ENCODE measurements at places on chromosomes 1 and 21. TPM values are rescaled to one million over a fixed set of nuclear protein-coding genes. Genes with fewer than 3 reads are reported as not detected.
A peak's percentile ranks its signal among the peaks of the same experiment; 100 is the strongest.

DNA sequence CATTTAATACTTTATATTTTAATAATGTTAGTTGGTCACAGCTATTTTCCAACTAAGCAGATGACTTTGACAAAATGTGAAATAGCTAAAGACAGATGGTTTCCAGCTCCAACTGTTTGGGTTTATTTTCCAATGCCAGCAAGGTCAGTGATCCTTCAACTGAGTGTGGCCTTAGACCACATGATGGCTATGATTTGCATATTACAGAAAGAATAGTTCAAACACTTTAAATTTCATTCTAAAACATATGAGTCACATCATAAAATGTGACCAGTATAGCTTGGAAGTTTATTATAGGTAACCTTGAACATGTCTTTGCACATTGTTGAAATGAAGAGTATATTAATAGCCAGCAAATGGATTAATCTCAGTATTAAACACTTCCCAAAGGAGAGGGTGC lies 454.0 kb upstream of the C1orf87 start:
- no peak for DNase-seq

- DNase-seq, result no peak
These were observed 4.5 kb downstream of the TRMT1L start for GRCh38 chr1:185152187-185152767.

The AQP10 gene
- not detected for total RNA-seq

GRCh38 chr1:59967141-59967697 lies 40.6 kb upstream of the CYP2J2 start:
- DNase-seq, result peak; percentile 28

DNA sequence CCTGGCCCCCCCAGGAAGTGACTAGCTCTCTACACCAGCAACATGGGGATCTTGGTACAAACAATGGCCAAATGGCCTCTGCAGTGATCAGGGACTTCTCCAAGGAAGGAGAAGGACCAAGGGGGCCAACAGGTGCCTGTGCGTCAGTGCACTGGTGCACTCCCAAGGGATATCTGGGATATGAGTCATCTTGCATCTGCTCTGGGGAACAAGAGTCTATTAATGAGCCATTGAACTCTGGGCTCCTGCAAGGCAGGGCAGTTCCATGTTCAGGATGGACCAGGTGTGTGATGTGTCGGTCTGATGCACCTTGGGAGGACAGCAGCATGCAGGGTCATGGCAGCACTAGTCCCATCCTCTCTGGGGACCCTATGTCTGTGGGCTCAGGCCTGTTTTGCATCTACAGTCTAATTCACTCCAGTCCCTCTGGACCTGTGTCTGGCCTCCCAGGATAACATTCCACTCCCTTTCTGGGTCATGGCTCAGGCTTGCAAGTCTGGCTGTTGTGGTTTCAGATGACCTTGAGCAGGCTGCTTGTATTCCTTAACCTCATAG lies 125.3 kb downstream of the TRABD2B start:
- no peak for DNase-seq

- DNase-seq, result no peak
These were observed 74.3 kb downstream of the FCRL5 start for GRCh38 chr1:157478030-157478429.

DNA sequence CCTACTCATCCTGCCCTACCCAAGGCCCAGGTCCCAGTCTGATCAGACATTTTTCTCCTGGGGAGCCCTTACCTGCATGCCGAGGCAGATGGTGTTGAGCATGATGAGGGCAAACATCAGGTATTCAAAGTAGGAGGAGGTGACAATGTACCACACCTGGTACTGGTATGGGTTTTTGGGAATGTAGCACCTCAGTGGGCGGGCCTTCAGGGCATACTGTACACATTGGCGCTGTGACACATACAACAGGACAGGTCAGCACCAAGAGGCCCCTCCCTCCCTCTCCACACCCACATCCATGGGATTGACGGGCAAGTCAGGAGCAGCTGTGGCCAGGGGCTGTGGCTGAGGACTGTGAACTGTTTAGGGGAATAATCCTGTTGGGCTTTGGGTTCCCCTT lies 37.1 kb upstream of the KIF21B start:
- DNase-seq, result no peak

DNA sequence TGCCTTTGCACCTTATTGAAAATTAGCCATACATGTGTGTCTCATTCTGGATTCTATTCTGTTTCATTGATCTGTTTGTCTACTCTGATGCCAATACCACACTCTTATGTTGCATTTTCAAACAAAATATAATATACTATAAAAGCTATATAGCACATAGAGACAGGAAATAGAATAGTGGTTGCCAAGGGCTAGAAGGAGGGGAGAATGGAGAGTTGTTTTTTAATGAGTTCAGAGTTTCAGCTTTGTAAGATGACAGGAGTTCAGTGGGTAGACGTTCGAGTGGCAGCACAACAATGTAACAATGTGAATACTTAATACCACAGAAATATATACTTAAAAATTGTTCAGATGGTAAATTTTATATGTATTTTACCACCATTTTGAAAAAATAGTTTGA lies 17.0 kb downstream of the RLF start:
- DNase-seq, result no peak

The EPHA2 gene
- total RNA-seq, result 11.3 TPM

The TNFRSF18 gene
- not detected for total RNA-seq

DNA sequence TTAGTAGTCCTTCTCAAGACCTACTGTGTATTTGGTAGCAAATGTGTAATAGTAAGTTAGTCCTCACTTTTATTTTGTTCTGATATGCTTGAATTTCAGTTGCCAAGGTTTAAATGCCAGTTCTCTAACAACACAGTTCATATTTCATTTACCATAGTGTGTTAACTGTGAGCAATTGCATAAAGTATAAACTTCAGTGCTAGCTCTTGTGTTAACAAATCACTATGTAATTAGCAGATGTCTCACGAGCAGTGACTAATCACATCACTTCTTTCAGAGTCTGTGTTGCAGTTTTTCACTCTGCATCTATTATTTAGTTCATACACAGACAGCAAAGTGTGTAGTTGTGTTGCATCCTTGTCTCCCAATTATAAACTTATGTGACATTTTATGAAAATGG lies 47.8 kb downstream of the ZMYM4 start:
- DNase-seq, result no peak

GRCh38 chr1:45394342-45394741 lies 54.1 kb upstream of the MUTYH start:
- no peak for DNase-seq

GRCh38 chr1:40697436-40697835 lies 5.9 kb downstream of the NFYC start:
- no peak for DNase-seq
